ENCODE measurements at places on chromosomes 6 and 20. TPM values are rescaled to one million over a fixed set of nuclear protein-coding genes. Genes with fewer than 3 reads are reported as not detected.

- DNase-seq = no peak
- peaks cover 24% of the 10 kb centered on the region for H3K4me1 ChIP-seq
- peak overlapping the region; percentile 25 for H3K27ac ChIP-seq
- no peak overlapping the region for H3K4me3 ChIP-seq
- no peaks in the 10 kb centered on the region for H3K27me3 ChIP-seq
These were observed 55.0 kb downstream of the LYRM2 start for GRCh38 chr6:89583559-89583958.

DNA sequence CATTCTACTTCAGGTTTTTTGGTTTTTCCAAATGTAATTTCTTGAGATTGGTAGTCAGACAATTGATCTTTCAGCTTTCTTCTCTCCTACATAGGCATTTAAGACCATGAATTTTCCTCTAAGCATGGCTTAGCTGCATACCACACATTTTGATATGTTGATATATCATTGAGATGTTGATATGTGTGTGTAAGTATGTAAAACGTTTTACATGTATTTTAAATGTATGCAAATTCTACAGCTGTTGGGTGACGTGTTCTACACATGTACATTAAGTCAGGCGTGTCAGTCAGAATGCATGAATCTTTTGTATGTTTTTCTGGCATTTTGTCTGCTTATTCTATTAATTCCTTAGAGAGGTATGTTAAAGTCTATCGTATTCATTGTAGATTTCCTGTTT, 228.2 kb downstream of the CDH26 start:
- DNase-seq = no peak
- no peaks in the 10 kb centered on the region for H3K4me1 ChIP-seq
- no peak overlapping the region for H3K4me3 ChIP-seq
- H3K27me3 ChIP-seq = no peaks in the 10 kb centered on the region
- H3K36me3 ChIP-seq = no peaks in the 10 kb centered on the region
- H3K27ac ChIP-seq = no peak overlapping the region

- H3K4me3 ChIP-seq = peak overlapping the region; percentile 50
- H3K27ac ChIP-seq = no peak overlapping the region
These were observed 85.9 kb downstream of the ADTRP start for GRCh38 chr6:11692451-11693376.

C4B gene
- total RNA-seq = 44.3 TPM

PLG gene
- not detected for total RNA-seq

Measured in thoracic aorta (tissue), 2 donors.